Non-pigmented ciliary epithelial cell (primary cell): ENCODE measurements at places on chromosomes 1 and 21.

- no peak for DNase-seq
These were observed 4.2 kb downstream of the FABP3 start for GRCh38 chr1:31368611-31369107.

- no peak for DNase-seq
These were observed 15.2 kb downstream of the PM20D1 start for GRCh38 chr1:205834751-205835150.

DNA sequence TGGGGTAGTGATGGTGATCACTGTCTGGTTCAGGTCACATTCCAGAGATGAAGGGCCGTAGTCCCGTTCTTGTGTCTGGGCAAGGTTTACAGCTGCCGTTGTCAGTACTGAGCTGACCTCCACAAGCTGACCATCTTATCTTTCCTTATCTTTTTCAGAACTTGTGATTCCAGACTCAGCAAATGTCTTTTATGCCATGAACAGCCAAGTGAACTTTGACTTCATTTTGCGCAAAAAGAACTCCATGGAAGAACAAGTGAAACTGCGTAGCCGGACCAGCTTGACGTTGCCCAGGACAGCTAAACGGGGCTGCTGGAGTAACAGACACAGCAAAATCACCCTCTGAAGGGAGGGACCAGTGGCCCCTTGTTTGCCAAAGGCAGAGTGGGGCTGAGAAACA lies 111.6 kb downstream of the COLGALT2 start:
- no peak for DNase-seq

GRCh38 chr1:90922996-90923395 lies 98.8 kb downstream of the ZNF644 start:
- no peak for DNase-seq
